Stimulated activated CD8-positive, alpha-beta memory T cell treated with anti-CD3 and anti-CD28 coated beads, Interleukin-4, amount 100 ng/mL, for 48 hours (primary cell): ENCODE measurements at places on chromosomes 5 and 9.
A peak's percentile ranks its signal among the peaks of the same experiment; 100 is the strongest.

GRCh38 chr9:125240649-125240999 lies 519 bp downstream of the HSPA5 start:
- DNase-seq: peak; percentile 60

- no peak for DNase-seq
Measured at GRCh38 chr5:28415791-28416443, 1377.5 kb upstream of the CDH9 start.

DNA sequence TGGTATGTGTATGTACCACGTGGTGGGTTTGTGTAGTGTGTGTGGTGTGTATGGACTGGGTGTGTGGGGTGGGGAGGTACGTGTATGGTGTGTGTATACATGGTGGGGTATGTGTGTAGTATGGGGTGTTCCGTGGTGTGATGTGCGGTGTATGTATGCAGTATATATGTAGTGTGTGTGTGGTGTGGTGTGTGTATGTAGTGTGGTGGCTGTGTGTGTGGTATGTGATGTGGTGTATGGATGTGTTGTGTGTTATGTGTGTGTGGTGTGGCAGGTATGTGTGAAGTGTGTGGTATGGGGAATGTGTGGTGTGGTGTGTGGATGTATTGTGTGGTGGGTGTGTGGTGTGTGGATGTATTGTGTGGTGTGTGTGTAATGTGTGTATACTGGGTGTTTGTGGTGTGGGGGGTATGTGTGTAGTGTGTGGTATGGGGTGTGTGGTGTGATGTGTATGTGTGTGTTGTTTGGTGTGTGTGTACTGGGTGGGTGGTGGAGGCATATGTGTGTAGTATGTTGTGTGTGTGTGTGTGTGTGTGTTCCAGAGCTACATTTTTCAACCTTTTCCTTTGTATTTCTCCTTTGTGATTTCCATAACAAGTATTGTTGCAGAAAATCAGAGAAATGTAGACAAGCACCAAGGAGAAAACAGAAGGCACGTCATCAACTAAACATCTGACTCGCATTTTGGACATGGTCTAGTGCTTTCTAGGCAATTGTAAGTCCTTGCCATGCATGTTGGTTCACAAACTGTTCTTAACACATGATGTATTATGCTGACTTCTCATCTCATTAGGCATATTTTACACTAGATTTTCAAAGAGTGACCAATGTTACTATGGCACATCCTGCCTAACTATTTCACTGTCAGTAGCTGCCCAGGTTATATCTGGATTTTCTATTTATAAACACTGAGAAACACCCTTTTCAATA lies 13.2 kb downstream of the SEMA4D start:
- DNase-seq: no peak

DNA sequence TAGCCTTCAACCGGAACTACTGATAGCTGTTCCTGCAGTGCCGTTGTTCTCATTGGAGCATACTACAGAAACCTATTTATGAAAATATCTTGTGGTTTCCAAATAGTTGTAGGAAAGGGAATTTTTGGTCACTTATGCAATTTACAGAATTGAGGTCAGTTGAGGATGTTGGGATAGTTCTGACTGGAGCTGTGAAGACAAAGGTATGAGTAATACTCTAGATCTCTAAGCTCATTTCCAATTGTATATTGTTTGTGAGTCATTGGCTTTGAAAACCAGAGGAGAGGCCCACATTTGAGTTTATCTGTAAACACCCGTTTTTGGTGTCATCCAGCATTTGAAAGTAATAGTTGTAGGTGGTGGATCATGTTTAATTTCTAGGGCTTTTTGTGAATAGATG lies 561.3 kb upstream of the WWC1 start:
- DNase-seq: no peak

- DNase-seq: no peak
Measured at GRCh38 chr9:101569741-101570501, 24.8 kb downstream of the PPP3R2 start.
